Articular chondrocyte of knee joint (primary cell): ENCODE measurements at places on chromosomes 6 and 20. TPM values are rescaled to one million over a fixed set of nuclear protein-coding genes. Genes with fewer than 3 reads are reported as not detected.

The CRIP3 gene
- 0.32 TPM in 1 of 2 replicates, not detected in the other for total RNA-seq

The UST gene
- total RNA-seq, result 24.7 and 33.0 TPM in 2 replicates

The OR2B3 gene
- total RNA-seq, result not detected in 2 replicates

The PTPRT gene
- not detected in 2 replicates for total RNA-seq

The OXT gene
- total RNA-seq, result not detected in 2 replicates

The TNF gene
- total RNA-seq, result not detected in 2 replicates

The POU3F2 gene
- total RNA-seq, result not detected in 2 replicates

The PPP1R18 gene
- total RNA-seq, result 47.8 and 67.2 TPM in 2 replicates

The LY6G6F gene
- not detected in 2 replicates for total RNA-seq

The PDE7B gene
- 25.7 and 32.8 TPM in 2 replicates for total RNA-seq
